Stimulated activated CD4-positive, alpha-beta T cell treated with anti-CD3 and anti-CD28 coated beads, TNF-alpha, amount 100 ng/mL, for 1 hour (primary cell): ENCODE measurements at places on chromosomes 1 and 21.
A peak's percentile ranks its signal among the peaks of the same experiment; 100 is the strongest.

GRCh38 chr1:53543130-53543777, 84.1 kb downstream of the DMRTB1 start:
- DNase-seq = no peak

DNA sequence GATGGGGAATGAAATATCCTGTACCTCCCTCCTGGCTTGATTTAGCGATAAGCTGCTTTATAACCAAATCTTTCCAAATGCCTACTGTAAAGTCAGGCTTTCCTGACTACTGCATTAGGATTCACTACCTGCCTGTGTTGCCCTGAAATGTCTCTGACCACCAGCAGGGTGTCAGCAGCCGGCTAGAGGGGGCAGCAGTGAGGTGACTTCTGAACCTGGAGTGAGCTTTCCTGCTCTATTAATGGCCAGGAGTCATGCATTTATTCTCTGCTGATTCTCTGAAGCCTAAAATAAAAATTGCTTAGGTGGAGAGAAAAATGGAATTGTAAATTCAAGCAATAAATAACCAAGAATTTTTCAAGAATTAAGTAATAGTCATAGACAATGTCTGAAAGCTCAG, 2.5 kb downstream of the BACE2 start:
- DNase-seq = no peak

GRCh38 chr21:23861911-23862504, 1745.3 kb downstream of the MRPL39 start:
- no peak for DNase-seq

DNA sequence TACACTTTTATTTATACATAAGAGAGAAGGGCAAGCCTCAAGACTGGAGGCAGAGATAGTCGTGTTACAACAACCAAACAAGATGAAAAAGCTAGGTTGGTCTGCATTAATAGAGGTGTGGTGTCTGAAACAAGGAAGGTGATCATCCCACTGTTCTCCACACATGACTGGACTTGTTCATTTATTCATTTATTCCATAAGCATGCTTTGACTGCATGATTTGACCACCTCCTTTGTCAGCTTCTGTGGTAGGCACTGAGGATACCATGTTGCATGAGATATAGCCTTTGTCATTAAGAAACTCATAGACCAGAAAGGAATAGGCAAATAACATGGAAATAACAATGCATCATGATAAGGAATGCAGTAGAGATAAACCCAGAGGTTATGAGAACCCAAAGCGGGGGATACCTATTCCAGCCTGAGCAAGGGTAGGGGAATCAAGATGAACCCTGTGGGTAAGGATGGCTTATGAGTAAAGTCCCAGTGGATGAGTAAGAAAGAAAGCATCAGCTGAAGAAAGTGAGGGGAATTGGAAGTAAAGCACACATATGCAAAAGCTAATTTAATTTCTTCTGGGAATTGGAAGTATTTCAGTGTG, 173.7 kb upstream of the FGGY start:
- DNase-seq = no peak

GRCh38 chr1:115006191-115006590, 23.4 kb upstream of the TSHB start:
- DNase-seq = no peak

DNA sequence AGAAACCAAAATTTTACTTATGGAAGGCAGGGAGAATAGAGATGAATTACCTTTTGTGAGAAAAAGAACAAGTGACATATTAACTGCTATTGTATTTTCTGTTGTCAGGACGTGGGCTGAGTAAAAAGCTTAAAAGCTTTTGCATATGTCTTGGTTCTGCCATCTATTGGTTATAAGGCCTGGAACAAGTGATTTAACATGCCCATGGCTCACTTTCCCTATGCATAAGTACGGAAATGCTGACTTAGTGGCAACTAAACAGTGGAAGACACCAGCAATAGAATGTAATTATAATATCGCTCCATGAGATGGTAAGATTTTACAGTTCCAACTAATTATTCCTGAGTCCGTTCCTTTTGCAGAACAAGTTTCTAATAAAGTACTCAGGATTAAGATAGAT, 6.7 kb upstream of the CTSS start:
- DNase-seq = no peak

- DNase-seq = no peak
These were observed 78.4 kb downstream of the AK5 start for GRCh38 chr1:77360256-77360655.

- no peak for DNase-seq
These were observed 1.1 kb downstream of the DENND2D start for GRCh38 chr1:111199329-111199728.

- no peak for DNase-seq
These were observed 641.0 kb upstream of the CAMK1G start for GRCh38 chr1:208942394-208943130.

- no peak for DNase-seq
These were observed 2.0 kb upstream of the LHX4 start for GRCh38 chr1:180227861-180228647.

- DNase-seq = no peak
These were observed 17.5 kb upstream of the PRDM2 start for GRCh38 chr1:13682444-13682843.

DNA sequence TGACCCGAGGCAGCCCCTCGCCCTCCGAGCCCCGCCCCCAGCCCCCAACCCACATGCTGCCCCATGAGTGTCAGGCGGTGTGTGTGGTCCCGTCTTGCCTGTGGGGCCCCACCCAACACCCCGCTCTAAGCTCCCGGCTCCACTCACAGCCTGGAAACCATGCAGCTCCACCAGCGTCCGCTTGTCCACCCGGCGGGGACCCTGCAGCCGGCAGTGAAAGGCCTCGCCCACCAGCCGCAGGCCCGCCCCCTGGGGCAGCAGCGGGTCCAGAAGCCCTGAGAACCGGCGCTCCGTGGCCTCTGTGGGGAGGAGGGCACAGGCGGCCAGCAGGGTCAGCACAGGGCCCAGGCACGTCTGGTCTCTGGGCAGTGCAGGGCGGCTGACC, 2.7 kb downstream of the C1QTNF12 start:
- DNase-seq = no peak

- no peak for DNase-seq
These were observed 88.3 kb upstream of the ARHGAP29 start for GRCh38 chr1:94325377-94326302.

DNA sequence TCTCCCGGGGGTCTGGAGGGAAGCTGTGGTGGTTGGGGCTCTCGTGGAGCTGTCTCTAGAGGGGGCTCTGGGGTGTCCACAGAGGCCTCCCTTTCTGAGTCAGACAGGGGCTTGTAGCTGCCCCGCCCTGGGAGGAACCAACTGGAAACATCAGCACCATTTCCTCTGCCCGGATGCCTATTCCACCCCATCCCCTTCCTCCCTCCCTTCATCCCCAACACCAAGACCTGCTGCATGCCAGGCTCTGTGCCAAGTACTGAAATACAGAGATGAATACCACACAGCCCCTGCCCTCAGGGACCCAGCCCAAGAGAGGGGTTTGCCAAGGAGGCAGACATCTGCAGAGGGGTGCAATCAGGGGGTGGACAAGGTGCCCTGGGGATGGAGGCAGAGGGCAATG, 125.6 kb upstream of the ADAR start:
- no peak for DNase-seq

- no peak for DNase-seq
These were observed 2.9 kb downstream of the SDCCAG8 start for GRCh38 chr1:243258731-243259130.

GRCh38 chr21:44920694-44921604, at the start of gene ITGB2:
Gene ITGB2, minus strand, starts transcription at chr21:44920899. Its CDS starts 10,117 bp downstream, at chr21:44910782.
- no peak for DNase-seq

GRCh38 chr1:115136706-115137105, 47.4 kb upstream of the TSPAN2 start:
- DNase-seq = no peak

DNA sequence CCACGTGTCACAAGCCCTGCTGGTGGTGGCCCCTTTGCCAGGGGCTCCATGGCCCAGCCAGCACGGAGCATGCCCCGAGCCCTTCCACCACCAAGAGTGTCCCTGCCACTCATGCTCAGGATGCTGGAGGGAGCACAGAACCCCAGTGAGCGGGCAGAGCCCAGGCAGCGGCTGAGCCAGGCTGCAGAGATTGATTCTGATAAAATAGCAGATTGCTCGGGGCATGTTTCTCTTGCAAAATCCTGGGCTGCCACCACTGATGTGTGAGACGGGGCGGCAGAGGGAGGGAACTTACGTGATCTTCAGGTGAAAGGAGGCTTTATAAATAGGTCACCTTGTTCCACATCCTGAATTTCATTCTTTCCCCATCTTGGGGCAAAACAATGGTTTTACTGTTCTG, 53.2 kb downstream of the SPSB1 start:
- DNase-seq = no peak

GRCh38 chr1:207862241-207862787, 48.6 kb downstream of the CD34 start:
- no peak for DNase-seq

- peak; percentile 54 for DNase-seq
These were observed at the start of gene MAN1A2 for GRCh38 chr1:117367046-117368025. Gene MAN1A2, plus strand, starts transcription at chr1:117367449. Its CDS starts 735 bp downstream, at chr1:117368184.

DNA sequence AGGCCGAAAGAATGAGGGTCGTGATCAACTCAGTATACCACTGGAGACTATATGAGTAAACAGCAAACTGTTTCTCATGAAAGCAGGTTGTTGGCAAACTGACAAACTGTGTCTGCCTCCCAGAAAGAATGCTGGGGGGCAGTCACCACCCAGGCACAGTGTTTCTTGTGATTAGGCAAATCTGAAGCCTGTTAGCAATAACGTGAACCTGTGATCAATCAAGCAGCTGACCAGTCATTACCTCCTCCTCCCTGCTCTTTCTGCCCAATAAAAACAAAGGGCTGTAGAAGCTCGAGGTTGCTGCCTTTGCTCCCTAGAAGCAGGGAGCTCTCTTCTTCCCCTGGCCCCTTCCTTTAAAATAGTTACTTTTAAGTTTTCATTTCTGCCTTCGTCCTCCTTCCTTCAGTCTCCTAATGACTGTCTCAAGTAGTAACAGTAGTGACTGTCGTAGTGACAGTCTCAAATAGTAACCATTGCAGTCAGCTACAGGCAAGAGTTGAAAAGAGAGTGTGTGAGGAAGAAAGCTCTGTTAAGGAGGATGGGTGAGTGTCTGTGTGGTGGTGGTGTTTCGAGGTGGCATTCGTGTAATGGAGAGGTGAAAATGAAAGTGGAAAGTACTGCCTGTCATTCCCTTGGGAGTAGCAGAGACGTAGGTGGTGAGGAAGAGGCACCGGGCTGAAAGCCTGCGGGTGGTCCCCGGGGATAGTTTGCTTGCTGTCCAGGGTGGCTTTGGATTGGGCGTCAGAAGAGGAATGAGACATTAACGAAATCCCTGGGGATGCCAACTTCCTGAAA, 14.5 kb downstream of the HHAT start:
- DNase-seq = no peak

- DNase-seq = no peak
These were observed 202.5 kb upstream of the DUSP10 start for GRCh38 chr1:221944247-221944870.

- no peak for DNase-seq
These were observed 49.5 kb upstream of the RAB4A start for GRCh38 chr1:229221106-229222019.

DNA sequence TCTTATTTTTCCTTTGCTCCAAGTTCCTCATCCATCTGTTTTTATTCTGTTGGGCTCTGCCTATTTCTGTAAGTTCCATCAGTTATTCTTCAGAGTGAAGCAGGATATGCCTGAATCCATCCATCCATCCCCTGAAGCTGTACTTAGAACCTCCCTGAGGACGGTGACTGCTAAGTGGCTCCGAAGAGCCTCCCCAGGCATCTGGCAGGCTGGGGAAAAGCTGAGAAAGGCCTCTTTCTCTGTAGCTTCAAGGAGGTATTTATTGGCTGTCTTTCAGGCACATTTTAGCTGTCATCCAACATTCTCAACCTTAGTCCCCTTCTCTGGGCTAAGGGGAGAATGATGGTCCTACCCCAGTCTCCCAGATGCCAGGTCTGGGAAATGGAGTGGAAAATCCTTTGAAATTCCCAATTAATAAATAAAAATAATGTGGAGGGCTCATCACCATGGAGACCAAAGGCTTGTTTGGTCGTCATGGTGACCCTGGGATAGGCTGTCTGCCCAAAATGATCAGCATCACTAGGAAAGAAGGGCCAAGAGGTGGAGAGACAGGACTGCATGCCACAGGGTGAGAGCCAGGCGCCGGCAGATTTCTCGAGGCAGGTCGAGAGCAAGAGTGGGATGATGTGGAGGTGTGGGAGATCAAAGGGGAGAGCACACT, 82.0 kb downstream of the UBIAD1 start:
- no peak for DNase-seq

GRCh38 chr1:165928075-165928731, 100.8 kb downstream of the UCK2 start:
- no peak for DNase-seq

DNA sequence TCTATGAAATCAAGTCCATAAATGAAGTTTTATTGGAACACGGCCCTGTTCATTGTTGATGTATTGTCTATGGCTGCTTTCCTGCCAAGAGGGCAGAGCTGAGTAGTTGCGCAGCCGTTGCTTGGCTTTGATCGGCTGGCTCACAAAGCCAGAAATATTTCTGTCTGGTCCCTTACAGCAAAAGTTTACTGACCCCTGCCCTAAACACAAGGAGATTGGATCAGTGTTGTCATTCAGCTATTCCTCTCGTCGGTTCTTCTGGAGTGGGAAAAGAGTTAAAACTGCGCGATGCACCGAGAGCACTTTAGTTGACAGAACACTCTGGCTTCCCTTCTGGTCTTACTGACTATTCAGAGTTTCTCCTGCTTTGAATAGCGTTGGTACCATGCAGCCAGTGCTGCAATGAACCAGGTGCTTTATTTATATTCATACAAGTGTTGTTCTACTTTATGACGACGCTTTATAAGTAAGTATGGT, 868 bp downstream of the ZBTB40 start:
- no peak for DNase-seq

GRCh38 chr1:145908653-145909052, 1.2 kb downstream of the ITGA10 start:
- DNase-seq = no peak
